Smooth muscle cell of the coronary artery (primary cell): ENCODE measurements at places on chromosomes 11 and 22. TPM values are rescaled to one million over a fixed set of nuclear protein-coding genes. Genes with fewer than 3 reads are reported as not detected.

OR52I1 gene
- not detected in 2 replicates for total RNA-seq

WNT7B gene
- not detected in 2 replicates for total RNA-seq

KRTAP5-6 gene
- not detected in 2 replicates for total RNA-seq

MCHR1 gene
- 0.38 and 6.1 TPM in 2 replicates for total RNA-seq

ATF4 gene
- total RNA-seq: 222 and 274 TPM in 2 replicates
